ENCODE measurements at places on chromosomes 4 and X. TPM values are rescaled to one million over a fixed set of nuclear protein-coding genes. Genes with fewer than 3 reads are reported as not detected.

- no peaks in the 10 kb centered on the region for H3K27me3 ChIP-seq
- no peaks in the 10 kb centered on the region for H3K36me3 ChIP-seq
- no peak overlapping the region for H3K4me3 ChIP-seq
- H3K27ac ChIP-seq: no peak overlapping the region
Measured at GRCh38 chr4:54165438-54165837, 63.7 kb upstream of the PDGFRA start.

DNA sequence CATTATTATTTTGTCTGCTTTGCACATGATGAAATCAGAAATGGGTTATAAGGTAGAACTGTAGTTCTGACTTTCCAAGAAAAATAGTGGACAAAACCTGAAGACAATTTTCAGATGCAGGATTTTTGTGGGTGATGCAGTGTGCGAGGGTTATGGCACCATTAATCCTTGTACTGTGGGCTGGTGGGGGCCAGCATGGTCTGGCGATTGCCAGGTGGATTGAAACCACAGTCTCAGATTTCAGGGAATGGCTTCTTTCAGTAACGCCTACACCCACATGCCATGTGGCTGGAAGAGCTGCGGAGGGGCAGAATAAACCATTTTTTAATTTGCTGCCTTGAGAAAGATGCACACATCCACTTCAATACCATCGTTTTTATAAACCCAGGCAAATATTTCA, 150.5 kb downstream of the ARSF start:
- no peak for DNase-seq
- H3K4me1 ChIP-seq: no peaks in the 10 kb centered on the region
- H3K27ac ChIP-seq: no peak overlapping the region
- no peak overlapping the region for H3K4me3 ChIP-seq

DNA sequence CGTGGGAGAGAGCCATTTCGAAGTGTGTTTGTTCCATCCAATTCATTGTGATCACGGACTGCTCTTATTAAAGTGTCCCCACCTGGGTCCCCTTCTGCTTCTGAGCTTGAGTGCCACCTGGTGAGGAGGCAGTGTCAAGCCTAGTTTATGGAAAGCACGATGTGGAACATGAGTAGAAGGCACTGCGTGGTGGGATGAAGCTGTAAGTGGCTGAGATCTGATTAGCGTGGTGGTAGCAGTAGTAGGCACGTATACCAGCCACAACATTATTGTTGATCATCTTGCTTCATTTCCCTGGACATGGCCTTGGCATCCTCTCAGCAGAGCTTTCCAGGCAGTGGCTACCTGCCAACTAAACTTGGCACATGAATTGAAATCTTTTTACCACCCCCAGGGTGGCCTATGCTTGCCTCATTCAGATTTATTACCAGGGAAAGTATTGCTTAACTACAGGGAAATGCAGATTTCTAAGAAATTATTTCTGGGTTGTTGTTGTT, 46.4 kb downstream of the GPAT3 start:
- peak overlapping the region; percentile 24 for H3K27ac ChIP-seq
- DNase-seq: peak; percentile 81
- H3K36me3 ChIP-seq: no peaks in the 10 kb centered on the region

GRCh38 chr4:139454111-139455045, at the start of gene RAB33B:
Gene RAB33B, plus strand, starts transcription at chr4:139454121. Its CDS starts 75 bp downstream, at chr4:139454196.
- no peaks in the 10 kb centered on the region for H3K27me3 ChIP-seq
- peaks cover 6% of the 10 kb centered on the region for H3K4me1 ChIP-seq
- peak within 1 kb of the TSS; percentile 99 for H3K27ac ChIP-seq
- H3K36me3 ChIP-seq: no peaks in the 10 kb centered on the region

- H3K27me3 ChIP-seq: no peaks in the 10 kb centered on the region
- no peak overlapping the region for H3K4me3 ChIP-seq
- H3K36me3 ChIP-seq: no peaks in the 10 kb centered on the region
- H3K27ac ChIP-seq: no peak overlapping the region
- no peaks in the 10 kb centered on the region for H3K4me1 ChIP-seq
Measured at GRCh38 chrX:9681422-9681821, 84.2 kb downstream of the GPR143 start.

GRCh38 chrX:72060196-72060920, 71.4 kb downstream of the RTL5 start:
- H3K4me1 ChIP-seq: no peaks in the 10 kb centered on the region
- no peak overlapping the region for H3K27ac ChIP-seq
- no peaks in the 10 kb centered on the region for H3K36me3 ChIP-seq
- H3K27me3 ChIP-seq: no peaks in the 10 kb centered on the region

MAGEA2B gene
- total RNA-seq: not detected

TLL1 gene
- 3.4 TPM for total RNA-seq

TEX11 gene
- total RNA-seq: 0.94 TPM

Data from colonic mucosa (tissue), 4 donors.